Transverse colon (tissue), 4 donors: ENCODE measurements at places on chromosomes 16 and 17. TPM values are rescaled to one million over a fixed set of nuclear protein-coding genes. Genes with fewer than 3 reads are reported as not detected.

The CD300LB gene
- not detected for total RNA-seq

The ANKFN1 gene
- total RNA-seq, result not detected

The DNAI2 gene
- not detected for total RNA-seq

The KRT12 gene
- total RNA-seq, result 3.8 TPM

The CACNG4 gene
- total RNA-seq, result not detected

The SLC5A10 gene
- not detected for total RNA-seq

The SLC47A1 gene
- not detected for total RNA-seq

The VMP1 gene
- 433 TPM for total RNA-seq

The ANKRD40CL gene
- total RNA-seq, result 40.8 TPM

The TEKT1 gene
- total RNA-seq, result not detected

The TCAP gene
- not detected for total RNA-seq

The WNT9B gene
- total RNA-seq, result not detected

The P2RX5 gene
- total RNA-seq, result 11.4 TPM

The RPAIN gene
- 32.9 TPM for total RNA-seq

The UTS2R gene
- total RNA-seq, result 0.48 TPM

The MAP2K3 gene
- 69.7 TPM for total RNA-seq

The SP2 gene
- total RNA-seq, result 19.1 TPM

The LDHD gene
- total RNA-seq, result 38.4 TPM

The TMEM98 gene
- total RNA-seq, result 216 TPM

The CLEC19A gene
- total RNA-seq, result not detected

The AARS1 gene
- 53.1 TPM for total RNA-seq

The GRAPL gene
- 4.1 TPM for total RNA-seq

The BICDL2 gene
- total RNA-seq, result 357 TPM

The ABI3 gene
- 4.4 TPM for total RNA-seq

The CPHXL2 gene
- total RNA-seq, result not detected

The PDIA2 gene
- total RNA-seq, result not detected

The SKAP1 gene
- 4.9 TPM for total RNA-seq

The ALOX15B gene
- 6.7 TPM for total RNA-seq

The TMEM100 gene
- 1.00 TPM for total RNA-seq
